ENCODE measurements at places on chromosomes 6 and 20.
A peak's percentile ranks its signal among the peaks of the same experiment; 100 is the strongest.

- no peak for DNase-seq
Observed at GRCh38 chr20:43680981-43681380, 14.1 kb downstream of the MYBL2 start.

DNA sequence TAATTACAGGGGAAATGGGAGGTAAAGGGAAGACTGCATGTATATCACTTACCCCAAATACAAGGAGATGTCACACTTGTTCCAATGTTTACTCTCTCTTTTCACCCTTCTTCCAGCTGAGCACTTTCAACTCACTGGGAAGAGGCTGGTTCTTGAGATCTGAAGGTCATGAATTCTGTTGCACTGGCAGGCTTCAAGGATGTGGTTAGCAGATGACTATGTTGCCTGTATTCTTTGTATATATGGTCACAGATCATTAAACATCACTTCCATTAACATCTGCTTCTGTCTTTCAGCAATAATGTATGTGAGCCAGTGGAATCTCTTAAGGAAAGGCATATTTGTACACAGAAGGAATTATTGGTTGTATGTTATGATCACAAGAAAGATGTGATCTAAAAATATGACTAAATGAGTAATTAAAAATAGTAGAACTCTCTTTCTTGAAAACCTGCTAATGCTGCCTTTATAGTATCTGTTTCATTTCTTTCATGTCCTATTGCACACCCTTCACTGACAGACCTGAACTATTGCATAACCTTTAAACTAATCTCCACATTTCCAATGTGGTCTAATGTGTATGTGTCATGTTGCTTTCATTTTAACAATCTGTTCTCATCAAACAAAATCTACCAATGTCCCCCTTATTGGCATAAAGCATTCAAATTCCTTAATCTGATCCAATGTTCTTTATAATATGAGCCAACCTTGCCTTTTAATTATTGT is 131.4 kb upstream of the EPHA7 start:
- no peak for DNase-seq

GRCh38 chr6:110319381-110319780 is 38.8 kb downstream of the METTL24 start:
- DNase-seq = no peak

- no peak for DNase-seq
Observed at GRCh38 chr6:67935976-67936477, 699.1 kb upstream of the ADGRB3 start.

DNA sequence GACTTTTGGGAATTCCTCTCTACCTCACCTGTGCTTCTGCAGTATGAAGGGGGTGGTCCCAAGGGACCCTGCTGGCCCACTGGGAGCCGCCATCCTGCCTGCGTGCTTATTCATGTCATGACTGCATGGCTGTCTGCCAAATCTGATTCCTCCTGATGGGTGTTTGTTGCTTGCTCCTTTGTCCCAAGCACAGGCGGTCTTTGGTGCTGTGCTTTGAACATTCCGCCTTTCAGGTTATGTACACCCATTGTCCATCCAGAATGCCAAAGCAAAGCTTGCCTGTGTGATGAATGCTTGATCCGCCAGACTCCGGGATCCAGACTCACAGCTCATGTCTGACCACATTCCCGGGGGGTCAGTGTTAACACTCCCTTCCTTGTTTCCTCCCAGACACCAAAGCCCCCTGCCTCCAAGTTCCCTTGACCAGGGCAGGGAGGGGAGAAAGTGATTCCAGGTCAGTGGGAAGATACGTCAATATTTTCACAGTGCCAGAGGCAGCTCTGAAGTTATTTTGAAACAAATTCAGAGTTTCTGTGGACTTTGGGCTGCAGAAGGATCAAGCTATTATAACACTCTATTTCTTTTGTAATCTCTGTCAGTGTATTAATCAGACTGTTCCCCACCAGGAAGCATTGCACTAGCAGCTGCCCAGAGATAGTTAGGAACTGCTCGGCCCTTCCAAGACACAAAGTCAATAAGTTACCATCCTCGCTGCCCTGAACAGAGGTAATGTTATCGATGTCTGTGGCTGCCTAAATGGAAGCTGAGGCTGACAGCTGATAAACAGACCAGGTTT is 9.5 kb downstream of the DAAM2 start:
- no peak for DNase-seq

GRCh38 chr20:35877611-35878010 is 76.7 kb downstream of the SCAND1 start:
- DNase-seq = no peak

DNA sequence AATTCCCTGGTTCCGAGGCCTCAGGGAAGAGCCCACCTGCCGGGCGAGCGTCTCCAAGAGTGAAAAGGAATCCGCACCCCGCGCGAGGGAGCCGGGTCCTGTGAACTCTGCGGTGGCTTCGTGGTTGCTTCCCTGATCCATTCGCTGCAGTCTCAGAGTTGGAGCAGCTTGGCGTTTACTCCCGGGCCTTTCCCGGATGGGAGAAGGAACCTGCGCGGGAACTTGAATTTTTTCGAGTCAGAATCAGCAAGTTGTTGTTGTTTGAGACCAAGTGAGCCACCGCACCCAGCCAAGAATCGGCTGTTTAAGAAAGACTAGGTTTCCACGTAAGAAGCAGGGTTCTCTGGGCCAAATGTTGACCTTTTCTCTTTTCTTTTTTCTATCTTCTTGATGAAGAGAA is 12.9 kb downstream of the PRSS16 start:
- no peak for DNase-seq

DNA sequence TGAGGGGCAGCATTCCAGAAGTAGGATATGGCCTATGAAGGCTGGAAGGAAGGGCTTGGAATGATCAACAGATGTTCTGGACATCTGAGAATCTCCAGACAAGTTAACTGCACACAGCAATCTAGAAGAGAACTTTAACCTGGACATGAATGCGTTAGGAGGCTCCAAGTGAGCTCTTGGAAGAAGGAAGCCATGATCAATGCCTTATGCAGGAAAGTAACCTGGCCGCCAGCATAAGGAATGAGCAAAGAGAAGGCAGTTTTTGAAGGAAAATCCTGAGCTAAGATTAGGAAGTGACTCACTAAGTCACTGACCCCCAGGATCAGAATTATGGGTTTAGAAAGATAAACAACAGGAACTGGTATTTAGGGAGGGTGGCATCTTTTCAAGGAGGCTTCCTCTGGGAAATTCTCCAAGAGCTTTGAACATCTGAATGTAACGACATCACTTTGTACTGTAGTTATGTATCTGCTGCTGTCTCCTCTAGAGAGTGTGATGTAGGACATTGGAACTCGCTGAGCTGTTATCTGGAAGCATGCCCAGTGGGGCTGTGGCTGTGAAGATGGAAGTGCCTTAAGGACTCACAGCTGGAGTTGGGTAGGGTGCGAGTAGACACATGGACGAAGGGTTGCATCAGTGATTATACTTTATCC is 236.8 kb downstream of the PACRG start:
- no peak for DNase-seq

DNA sequence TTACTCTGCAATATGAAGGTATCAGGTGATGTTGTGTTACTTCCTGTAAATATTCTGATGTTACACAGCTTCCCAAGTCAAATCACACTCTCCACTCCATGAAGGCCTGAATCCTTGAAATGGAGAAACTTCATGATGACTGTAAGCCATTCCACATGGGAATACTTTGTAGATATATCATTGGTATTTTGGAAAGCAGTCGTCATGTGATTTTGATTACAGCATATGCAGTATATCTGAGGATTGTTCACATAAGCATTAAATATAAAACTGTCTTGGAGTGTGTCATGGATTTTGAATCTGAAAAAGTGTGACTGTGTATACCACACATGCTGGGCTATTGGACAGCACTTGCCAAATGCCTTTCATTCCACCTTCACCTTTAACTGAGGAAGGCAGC is 118.3 kb upstream of the EXOC2 start:
- DNase-seq = no peak

GRCh38 chr6:8658416-8658815 is 223.1 kb upstream of the SLC35B3 start:
- DNase-seq = no peak

DNA sequence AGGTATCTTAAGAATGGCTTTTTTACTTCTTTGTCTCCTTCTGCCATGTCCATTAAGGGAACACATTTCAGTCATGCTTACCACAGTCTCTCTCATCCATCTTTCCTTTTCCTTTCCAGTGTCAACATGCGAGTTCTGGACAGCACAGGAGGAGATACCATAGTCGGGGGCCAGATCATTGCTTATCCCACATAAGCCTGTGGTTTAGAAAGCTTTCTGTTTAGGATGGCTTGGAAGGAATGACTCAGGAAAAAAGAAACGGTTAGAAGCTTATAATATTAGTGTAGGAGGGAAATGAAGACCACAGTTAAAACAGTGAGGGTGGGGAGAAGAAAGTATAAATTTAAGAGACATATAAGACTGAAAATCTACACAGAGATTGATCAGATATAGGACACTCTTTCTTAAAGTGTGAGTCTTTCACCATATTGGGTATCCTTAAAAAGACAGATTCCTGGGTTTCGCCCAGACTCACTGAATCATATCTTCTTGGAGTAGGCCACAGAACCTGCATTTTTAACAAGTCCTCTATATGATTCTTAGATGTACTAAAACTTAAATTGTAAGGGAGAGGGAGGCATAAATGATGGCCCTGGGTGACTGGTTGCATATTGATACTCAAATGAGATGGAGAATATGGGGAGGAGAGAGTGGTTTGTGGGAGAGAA is 36.1 kb downstream of the DSE start:
- no peak for DNase-seq

GRCh38 chr6:18640134-18640533 is 253.0 kb downstream of the RNF144B start:
- DNase-seq = no peak

- DNase-seq = peak; percentile 45
Observed at GRCh38 chr6:30450909-30451841, 38.1 kb upstream of the HLA-E start.

GRCh38 chr6:137763886-137764285 is 103.2 kb upstream of the TNFAIP3 start:
- DNase-seq = no peak

Data from stimulated activated CD4-positive, alpha-beta T cell treated with anti-CD3 and anti-CD28 coated beads, Interleukin-12 subunit alpha, Interleukin-12 subunit beta, amount 100 ng/mL, for 4 hours (primary cell).